ENCODE measurements at places on chromosomes 11 and 22. TPM values are rescaled to one million over a fixed set of nuclear protein-coding genes. Genes with fewer than 3 reads are reported as not detected.

DNA sequence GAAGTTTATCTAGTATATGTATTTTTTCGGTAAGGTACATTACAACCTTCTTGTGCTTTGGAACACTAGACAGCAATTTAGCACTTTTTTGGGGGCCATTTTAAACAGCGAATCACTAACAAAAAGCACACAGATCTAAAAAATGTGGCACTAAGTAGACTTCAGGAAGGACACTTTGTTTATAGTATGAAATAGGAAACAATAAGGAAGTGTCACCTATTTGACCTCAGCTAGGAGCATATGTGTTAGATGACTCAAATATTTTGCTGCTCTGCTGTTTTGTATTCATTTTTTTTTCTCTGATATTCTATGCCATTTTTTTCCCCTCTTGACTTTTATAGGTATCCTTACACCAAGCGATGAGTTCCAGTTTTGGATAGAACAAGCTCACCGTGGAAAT lies 5.6 kb downstream of the DYNC2H1 start:
- no peak for DNase-seq

DNA sequence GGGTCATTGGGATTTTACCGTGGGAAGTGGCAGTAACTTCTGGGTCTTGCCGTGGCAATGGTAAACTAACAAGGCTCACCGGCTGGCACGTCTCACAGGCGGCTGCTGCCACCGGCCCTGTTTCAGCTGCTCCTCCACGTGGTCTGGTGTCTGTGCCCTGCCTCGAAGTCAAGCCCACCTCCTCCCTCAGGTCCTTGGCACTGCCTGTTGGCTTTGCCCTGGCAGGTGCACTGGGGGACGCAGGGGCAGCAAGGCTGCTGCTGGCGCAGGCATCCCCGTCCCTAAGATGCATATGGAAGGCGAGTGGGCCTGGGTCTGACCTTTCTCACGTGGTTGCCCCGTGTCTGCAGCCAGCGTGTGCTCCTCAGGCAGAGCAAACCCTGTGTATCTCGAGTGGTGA lies 783.6 kb downstream of the BRD1 start:
- no peak for DNase-seq

DNA sequence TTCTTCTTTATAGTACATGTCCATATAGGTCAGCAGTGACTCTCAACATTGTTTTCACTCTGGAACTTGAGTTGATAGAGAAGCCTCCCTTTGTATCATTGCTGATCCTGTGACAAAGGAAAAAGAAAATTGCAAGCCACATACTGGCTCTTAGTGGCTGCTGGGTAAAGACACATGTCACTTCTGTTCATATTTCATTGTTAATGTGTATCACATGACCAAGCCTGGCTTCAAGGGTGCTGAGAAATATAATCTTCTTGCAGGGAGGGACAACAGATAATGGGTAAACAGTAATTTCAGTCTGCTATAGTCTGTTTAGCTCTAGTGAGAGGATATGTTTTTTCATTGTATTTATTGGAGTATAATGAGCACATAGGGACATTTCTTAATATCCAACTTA lies 173.3 kb downstream of the PGR start:
- DNase-seq, result no peak

DNA sequence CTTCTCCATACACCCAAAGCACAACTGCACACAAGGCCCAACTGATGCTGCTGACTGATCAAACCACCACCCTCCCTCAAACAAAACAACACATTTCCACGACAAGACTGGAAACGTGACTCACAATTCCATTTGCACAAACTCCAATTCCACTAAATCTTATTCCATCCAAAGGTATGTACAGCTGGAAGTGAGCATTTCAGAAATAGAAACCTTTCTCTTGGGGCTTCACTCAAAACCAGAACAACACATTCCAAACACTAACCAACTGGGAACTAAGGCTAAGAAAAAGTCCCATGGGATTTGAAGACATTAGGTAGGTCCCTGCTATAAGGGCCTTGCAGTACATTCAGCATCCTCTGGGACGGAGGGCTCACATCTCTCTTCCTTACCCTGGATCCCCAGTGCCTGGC lies 19.6 kb downstream of the MORC2 start:
- no peak for DNase-seq

DNA sequence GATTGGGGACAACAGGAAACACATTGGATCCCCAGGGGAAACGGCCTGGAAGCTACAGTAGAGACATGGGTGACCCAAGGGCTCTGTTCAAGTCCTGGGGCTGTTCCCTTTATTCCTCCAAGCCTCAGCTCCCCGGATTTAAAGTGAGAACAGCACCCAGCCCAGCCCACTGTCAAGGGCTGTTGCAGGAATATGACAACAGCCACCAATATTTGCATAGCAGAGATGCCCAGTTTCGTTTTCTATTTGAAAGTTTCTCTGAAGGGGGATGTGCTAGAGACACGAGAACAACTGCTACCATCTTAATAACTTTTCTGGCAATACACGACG lies 81.1 kb upstream of the WNT7B start:
- no peak for DNase-seq

Gene CARD18
- total RNA-seq, result not detected

- no peak for DNase-seq
Measured at GRCh38 chr11:101407324-101407723, 176.5 kb downstream of the TRPC6 start.

Gene KDM4D
- total RNA-seq, result 3.7 TPM

GRCh38 chr11:77660947-77661346 lies 23.4 kb upstream of the CLNS1A start:
- DNase-seq, result no peak

Gene GTSE1
- total RNA-seq, result 42.9 TPM
